Activated T-cell treated with anti-CD3 and anti-CD28 coated beads, Interleukin-2, amount 50 U/mL, for 4 hours (primary cell): ENCODE measurements at places on chromosomes 3 and 15. TPM values are rescaled to one million over a fixed set of nuclear protein-coding genes. Genes with fewer than 3 reads are reported as not detected.

The SMAD6 gene
- 0.05 TPM for total RNA-seq

The DRD3 gene
- not detected for total RNA-seq

The MUSTN1 gene
- 0.38 TPM for total RNA-seq

The ENTPD3 gene
- not detected for total RNA-seq

The ERICH6 gene
- total RNA-seq = not detected

The ITIH4 gene
- 8.2 TPM for total RNA-seq

The ATP13A5 gene
- not detected for total RNA-seq

The CACNA2D2 gene
- 0.35 TPM for total RNA-seq

The GP5 gene
- total RNA-seq = 0.18 TPM

The MEX3B gene
- total RNA-seq = 0.71 TPM

The IL20RB gene
- 1.5 TPM for total RNA-seq

The IGSF11 gene
- total RNA-seq = not detected

The PAQR5 gene
- total RNA-seq = 0.05 TPM

The ACKR4 gene
- total RNA-seq = not detected

The RARB gene
- 0.18 TPM for total RNA-seq

The NOX5 gene
- not detected for total RNA-seq

The CLDN18 gene
- total RNA-seq = 0.13 TPM

The RTP1 gene
- total RNA-seq = not detected

The IQCH gene
- total RNA-seq = 0.53 TPM

The RLBP1 gene
- total RNA-seq = not detected

The OR5K3 gene
- not detected for total RNA-seq

The TJP1 gene
- 0.71 TPM for total RNA-seq

The HCLS1 gene
- total RNA-seq = 221 TPM

The ARPP21 gene
- not detected for total RNA-seq

The GOLGA8S gene
- total RNA-seq = not detected

The CHRM5 gene
- not detected for total RNA-seq

The CSPG4 gene
- total RNA-seq = 0.03 TPM

The CPNE9 gene
- total RNA-seq = not detected

The TMEM207 gene
- not detected for total RNA-seq

The DCLK3 gene
- total RNA-seq = not detected

The GABRR3 gene
- total RNA-seq = not detected

The HES1 gene
- total RNA-seq = 0.52 TPM
